ENCODE measurements at places on chromosomes 12 and 14.

DNA sequence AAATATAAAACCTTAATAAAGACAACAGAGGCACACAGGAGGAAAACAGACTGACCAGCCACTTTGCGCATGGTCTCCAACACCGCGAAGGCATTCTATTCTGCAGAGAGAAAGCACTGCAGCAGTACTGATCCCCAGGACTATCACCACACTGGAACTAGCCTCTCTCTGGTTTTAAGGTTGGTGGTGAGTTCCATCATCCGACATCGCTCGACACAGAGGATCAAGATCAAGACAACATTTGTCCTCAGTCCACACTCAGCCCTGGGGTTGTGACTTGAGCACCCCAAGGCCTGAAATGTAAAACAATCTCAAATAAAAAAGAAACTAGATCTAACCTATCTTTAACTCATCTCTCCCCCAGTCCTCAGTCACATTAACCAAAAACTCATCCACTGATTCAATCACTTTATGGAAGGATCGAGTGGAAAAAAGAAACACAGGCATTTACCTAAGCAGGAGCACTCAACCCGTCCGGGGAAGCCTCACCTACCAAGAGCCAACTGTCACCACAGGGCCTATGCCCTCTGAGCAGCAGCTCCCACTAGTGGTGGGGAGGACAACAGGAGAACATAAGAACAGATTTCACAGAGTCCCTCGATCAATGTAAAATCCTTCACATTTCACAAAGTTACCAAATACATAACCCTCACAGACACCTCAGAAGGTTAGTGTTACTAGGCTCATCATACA is 17.7 kb downstream of the STXBP6 start:
- no peak for DNase-seq

DNA sequence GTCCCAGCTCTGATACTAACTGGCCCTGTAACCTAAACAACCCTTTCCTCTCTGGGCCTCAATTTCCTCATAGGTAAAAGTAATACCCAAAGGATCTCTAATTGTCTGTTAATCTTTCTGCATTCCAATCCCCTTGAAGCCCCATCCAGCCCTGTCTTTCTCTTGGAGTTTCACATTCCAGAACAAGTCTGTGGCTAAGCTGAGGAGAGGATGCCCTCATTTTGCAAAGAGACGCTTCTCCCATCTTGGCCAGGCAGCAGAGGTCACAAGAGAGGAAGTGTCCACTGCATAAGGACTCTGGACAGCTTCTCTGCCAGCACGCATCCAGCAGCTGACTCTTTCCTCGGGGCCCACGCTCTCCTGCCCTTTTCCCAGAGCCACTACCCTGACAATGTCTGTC is 263.4 kb upstream of the FKBP4 start:
- no peak for DNase-seq

DNA sequence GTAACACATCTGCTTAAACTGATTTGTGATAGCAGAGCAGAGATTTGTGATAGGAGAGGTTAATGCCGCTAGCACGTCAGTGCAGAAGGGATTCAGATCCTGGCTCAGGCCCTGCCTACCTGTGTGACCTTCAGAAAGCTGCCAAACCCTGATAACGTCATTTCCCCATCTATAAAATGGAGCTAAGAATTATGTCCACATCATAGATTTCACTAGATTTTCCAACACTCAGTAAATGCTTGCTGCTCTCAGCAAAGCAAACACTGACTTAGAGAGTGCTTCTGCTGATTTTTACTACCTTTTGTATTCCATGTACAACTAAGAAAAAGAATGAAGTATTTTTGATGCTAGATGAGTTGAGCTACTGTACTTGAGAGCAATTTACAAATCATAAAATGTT is 261.4 kb downstream of the ITPR2 start:
- DNase-seq, result no peak

- DNase-seq, result no peak
Observed at GRCh38 chr12:54657105-54657607, 9.0 kb upstream of the DCD start.

- DNase-seq, result no peak
Observed at GRCh38 chr12:95522692-95523091, 28.6 kb downstream of the USP44 start.

DNA sequence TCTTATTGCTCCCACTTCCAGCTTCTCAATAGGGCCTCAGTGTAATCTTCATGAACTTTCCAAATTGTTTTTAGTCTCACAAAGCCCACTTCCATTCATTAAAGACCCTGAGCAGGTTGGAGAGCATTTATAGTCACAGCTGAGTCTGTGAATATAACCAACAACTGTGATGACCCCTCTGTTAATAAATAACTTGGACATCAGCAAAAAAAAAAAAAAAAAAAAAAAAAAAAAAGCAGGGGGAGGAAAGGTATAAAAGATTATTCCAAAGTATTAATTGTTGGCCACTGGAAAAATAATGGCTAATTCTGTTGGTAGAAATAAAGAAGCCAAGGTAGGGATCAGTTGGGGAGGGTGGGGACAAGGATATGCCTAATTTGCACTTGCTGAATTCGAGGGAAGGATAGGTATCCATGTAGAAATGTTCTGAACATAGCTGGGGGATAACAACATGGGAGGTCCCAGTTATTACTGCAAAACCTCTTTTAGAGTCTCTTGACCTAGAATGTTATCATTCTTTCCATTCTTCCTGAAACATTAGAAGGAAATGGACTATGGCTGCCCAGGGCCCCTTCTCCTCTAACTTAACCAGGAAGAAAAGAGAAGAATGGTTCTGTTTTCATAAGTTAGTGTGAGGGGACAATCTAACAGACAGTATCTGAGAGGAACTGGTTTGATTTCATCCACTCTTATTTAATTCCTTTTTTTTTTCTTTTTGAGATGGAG is 56.5 kb downstream of the SAMD4A start:
- no peak for DNase-seq

GRCh38 chr14:79802093-79802492 is 409.2 kb downstream of the DIO2 start:
- no peak for DNase-seq

GRCh38 chr14:70666361-70666686 is 24.6 kb downstream of the TTC9 start:
- DNase-seq, result no peak

GRCh38 chr12:26077915-26078702 is 46.7 kb downstream of the BHLHE41 start:
- no peak for DNase-seq

- no peak for DNase-seq
Observed at GRCh38 chr12:104063712-104064030, 660 bp upstream of the HCFC2 start.

GRCh38 chr12:109783135-109783964 is 49.8 kb downstream of the TRPV4 start:
- no peak for DNase-seq

GRCh38 chr14:46279776-46280175 is 371.8 kb downstream of the RPL10L start:
- no peak for DNase-seq

GRCh38 chr14:91681118-91681517 is 50.8 kb downstream of the CATSPERB start:
- no peak for DNase-seq

DNA sequence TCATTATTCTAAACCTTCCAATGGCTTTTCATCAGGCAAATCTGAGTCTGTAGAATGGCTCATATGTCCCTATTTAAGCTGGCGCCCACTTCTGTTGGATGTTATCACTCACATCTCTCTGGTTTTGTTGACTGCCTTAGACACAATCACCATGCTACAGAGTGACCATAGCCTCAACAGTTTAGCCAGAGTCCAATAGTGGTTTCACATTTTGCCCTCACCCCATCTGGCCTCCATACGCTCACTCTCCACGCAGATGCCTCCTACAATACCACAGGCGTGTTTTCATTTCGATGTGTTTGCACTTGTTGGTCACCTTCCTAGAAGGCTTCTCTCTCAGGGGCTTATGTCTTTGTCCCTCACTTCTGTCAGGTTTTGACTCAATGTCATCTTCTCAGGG is 3.4 kb downstream of the KLRB1 start:
- no peak for DNase-seq

DNA sequence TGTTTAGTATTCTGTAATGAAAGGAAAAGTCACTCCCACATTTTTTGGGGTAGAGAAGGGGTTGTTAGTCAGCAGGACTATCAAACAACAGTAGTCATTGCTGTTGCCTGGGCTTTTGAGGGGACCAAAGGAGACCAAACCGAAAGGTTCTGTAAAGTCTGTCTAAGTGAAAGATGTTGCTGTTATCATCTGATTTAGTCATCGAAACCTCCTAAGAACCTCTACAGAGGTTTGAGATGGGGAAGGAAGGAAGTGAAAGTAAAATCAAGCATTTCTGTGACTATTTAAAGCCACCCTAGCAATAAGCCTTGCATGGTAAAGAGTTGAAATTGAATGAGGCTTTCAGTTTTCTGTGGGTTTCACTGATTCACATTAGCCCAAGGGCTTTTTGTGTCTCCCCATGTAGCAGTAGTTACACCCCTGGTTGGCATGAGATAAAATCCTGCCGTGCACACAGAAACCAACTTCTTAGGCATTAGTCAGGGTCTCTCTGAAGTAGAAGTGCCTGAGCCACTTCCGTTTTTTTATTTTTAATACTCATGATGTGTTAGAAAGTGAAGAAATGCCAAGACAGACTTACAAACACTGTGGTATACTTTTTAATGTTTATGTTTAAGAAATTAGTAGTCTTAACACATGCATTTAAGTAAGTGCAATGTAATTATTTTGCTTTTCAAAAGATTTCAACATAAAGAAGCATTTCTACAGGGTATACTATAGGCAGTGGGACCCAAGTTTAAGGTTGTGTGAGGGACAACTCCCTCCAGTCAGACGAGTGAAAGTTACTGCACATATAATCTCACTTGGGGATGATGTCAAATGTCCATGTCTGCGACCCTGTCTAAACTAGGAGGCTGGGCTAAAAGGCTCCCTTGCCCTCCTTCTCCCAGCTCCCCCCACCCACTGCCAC is 50.4 kb downstream of the DYRK2 start:
- DNase-seq, result no peak

DNA sequence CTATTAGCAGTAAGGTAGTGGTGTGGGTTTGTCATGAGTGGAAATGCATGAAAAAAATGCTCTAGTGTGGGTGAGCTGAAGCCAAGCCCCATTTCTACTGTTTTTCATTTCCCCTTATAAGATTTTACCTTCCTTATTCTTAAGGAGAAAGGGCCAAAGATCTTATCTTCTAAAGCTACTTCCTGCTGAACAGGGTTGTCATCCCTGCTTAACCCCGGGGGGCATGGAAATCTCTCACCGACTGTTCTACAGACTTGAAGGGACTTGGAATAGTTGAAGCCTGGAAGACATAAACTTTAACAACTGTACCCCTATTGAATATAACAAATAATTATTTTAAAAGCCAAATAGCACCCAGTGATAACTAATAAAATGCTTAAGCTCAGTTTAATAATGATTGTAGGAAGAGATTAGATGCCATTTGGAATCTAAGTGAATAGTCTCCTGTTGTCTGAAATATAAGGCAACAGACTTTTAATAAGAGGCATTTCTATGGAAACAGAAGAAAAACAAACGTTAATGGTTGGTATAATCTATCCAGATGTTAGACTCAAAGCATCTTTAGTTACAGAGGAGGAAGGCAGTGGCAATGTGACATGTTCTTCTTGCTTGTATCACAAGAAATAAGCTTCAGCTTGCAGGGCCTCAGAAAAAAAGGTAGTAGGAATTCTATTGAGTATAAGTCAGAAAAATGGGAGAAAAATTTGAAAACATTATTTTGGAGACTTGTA is 1.8 kb upstream of the GMFB start:
- DNase-seq, result no peak

- no peak for DNase-seq
Observed at GRCh38 chr12:50505675-50506530, 1.1 kb downstream of the DIP2B start.

GRCh38 chr14:88228522-88229236 is 94.4 kb downstream of the KCNK10 start:
- no peak for DNase-seq

DNA sequence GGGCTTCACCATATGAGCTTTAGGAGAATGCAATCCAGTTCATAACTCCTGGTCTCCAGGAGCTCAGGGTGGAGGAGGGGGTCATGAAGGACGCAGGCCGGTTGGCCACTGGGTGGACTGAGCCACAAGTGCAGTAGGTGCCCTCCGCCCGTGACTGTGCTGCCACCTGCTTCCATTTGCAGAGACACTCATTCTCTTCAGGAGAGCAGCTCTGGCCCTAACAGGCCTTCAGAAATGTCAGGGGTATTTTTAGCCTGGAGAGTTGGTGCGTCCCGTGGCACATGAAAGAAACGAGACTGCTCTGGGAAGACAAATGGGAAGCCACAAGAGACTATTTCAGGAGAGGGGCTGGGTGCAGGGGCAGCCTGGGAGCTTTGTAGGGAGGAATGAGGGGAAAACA is 74.6 kb upstream of the MYL2 start:
- no peak for DNase-seq

Measured in NCI-H1436 treated with DMSO at 0.1 percent for 48 hours (cell line).